ENCODE measurements at places on chromosomes 7 and 10.

DNA sequence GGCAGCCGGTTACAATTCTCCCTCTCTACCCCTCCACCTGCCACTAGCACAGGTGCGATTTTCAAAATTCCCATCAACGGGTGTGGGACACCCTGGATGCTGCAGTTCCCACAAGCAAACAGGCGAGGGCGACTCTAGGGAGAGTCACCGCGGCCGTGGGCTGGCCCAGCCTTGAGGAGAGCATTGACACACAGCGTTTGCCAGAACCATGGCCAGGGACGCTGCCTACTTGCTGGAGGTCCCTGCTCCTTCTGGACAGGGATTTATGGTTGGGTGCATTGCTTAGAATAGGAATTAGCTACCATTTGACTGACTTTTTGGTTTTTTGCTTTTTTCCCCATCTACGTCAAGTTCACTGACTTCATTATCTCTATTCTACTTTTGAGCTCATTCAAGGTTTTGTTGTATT, 19.0 kb upstream of the CLDN4 start:
- peak; percentile 56 for DNase-seq

DNA sequence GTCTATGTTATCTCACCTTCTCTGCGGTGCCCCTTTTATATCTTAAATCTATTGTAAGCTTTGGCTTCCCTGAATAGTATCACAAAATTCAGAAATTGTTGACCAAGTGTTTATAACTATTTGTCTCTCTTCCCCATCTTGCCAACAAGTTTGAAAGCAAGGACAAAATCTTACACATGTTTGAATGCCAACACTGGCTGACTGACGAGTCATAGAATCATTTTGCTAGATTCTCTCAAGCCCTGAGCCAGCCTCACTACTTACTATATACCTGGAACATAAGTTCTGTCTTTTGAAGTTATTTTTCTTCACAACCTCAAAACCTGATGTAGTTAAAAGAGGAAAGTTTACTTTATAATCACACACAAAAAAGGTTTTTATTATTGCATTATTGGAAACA, 700.7 kb downstream of the PHTF2 start:
- no peak for DNase-seq

DNA sequence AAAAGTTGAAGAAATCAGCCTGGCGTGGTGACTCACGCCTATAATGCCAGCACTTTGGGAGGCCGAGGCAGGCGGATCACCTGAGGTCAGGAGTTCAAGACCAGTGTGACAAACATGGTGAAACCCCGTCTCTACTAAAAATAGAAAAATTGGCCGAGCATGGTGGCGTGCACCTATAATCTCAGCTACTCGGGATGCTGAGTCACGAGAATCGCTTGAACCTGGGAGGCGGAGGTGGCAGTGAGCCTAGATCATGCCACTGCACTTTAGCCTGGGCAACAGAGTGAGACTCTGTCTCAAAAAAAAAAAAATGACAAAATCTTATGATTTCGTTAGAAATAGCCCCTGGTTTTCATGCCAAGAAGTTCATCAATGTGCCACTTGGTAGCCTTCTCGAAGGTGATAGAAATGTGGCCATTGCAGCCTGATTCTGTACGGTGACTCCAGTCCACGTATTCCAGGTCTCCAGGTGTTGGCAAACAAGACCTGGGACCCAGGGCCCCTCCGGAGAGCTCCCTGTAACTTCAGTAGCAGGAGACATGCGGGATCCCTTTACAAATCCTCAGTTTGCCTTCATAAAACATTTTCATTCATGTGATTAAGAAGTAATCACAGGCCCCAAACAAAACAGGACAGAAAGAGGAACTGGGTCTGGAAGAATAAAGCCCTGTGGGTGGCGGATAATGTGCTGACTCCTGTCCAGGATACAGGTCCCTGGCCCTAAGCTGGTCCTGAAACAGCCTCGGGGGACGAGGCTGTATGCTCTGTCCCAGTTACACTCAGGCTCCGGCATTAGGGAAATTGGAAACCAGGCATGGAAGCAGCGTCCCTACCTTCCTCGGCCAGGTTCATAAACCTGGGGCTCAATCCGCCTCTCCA, 207.3 kb upstream of the SH2B2 start:
- DNase-seq, result no peak

DNA sequence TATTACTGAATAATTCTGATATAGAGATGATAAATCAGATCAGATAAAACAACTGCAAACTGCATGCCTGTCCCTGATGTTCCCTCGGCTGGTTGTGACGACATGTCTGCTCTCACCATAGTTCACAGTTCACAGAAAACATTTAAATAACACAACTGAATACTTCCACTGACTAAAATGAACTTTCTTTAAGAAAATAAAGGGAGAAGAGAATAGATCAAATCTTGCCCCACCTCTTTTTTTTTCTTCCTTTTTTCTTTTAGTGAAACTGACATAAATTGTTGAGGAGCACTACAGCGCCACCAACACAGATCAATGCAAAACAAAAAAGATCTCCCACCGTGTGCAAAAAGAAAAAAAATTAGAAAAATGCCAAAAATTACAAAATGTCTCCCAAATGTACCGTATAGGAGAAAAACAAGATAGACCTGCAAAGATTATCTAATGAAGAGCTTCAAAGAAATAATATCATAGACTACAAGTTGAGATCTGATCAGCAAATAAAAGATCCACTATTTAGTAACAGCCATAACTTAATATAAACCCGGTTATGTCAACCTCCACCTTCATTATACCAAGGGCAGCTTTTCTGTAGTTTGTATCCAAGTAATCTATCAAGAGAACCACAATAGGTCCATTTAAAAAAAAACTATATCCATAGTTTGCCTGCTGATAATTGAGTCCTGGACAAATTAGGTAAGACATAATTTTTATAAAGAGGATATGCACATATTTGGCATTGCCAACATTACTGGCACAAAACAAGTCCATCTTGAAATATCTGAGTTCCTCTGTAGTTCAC, 30.7 kb upstream of the EPC1 start:
- DNase-seq, result no peak

- no peak for DNase-seq
Observed at GRCh38 chr7:104225451-104225850, 17.6 kb upstream of the ORC5 start.

DNA sequence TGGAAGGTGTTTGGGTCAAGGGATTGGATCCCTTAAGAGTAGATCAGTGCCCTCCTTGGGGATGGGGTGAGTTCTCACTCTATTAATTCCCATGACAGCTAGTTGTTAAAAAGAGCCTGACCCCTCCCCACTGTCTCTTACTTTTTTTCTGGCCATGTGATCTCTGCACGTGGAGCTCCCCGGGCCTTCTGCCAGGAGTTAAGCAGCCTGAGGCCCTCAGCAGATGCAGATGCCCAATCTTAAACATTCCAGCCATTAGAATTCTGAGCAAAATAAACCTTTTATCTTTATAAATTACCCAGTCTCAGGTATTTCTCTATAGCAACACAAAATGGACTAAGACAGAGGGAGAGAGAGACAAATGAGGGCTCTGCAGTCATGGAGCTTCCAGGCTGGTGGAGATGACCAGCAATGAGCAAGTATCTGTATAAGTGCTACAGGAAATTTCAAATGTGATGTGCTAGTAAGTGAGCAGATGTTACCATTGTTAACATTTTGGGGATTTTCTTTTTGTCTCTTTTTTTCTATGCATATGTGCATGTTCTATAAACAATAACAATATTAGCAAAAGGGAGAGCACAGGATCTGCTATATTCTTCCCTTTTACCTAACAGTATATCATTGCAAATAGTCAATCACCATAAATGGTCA, 26.7 kb downstream of the PLPP4 start:
- DNase-seq, result no peak

GRCh38 chr10:116259638-116260037, 13.4 kb downstream of the GFRA1 start:
- DNase-seq, result no peak

GRCh38 chr10:124906551-124907001, 35.3 kb upstream of the ZRANB1 start:
- no peak for DNase-seq

GRCh38 chr7:45977256-45977780, 56.2 kb upstream of the IGFBP3 start:
- no peak for DNase-seq

GRCh38 chr7:44922351-44922694, 37.0 kb upstream of the PURB start:
- no peak for DNase-seq

DNA sequence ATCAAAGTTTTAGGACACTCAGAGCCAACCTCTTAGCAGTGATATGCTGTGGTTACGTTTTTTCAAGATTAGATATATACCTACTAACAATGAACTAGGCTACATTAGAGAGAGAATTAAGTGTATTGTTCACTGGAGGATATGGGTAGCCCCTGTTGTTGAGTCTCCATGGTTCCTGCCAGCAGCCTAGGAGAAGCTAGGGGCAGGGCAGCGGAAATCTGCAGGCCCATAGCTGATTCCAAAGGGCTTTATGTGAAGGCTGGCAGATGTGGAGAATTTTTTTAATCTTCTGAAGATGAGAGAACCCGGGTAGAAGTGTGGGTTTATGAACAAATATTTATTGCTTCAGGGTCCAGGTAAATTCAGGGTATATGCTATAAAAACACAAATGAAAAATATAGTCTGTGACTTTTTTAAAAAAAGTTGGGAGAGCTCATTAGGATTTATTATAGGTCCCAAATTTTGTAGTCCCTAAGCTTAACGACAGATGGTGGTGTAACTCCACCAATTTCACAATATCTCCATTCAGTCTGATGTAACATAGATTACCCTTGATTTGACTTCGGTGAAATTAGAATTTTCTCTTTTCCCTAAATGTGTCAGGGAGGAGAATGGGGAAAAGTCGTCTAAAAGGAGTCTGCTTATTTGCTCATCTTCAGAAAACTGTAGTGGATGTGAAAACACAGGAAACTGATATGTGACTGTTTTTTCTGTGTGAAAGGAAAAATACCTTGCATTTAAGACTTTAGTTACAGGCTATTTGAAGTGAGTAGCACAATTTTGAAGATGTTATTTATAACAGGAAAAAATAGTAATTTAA, 163.0 kb upstream of the PPP1R3A start:
- DNase-seq, result no peak

DNA sequence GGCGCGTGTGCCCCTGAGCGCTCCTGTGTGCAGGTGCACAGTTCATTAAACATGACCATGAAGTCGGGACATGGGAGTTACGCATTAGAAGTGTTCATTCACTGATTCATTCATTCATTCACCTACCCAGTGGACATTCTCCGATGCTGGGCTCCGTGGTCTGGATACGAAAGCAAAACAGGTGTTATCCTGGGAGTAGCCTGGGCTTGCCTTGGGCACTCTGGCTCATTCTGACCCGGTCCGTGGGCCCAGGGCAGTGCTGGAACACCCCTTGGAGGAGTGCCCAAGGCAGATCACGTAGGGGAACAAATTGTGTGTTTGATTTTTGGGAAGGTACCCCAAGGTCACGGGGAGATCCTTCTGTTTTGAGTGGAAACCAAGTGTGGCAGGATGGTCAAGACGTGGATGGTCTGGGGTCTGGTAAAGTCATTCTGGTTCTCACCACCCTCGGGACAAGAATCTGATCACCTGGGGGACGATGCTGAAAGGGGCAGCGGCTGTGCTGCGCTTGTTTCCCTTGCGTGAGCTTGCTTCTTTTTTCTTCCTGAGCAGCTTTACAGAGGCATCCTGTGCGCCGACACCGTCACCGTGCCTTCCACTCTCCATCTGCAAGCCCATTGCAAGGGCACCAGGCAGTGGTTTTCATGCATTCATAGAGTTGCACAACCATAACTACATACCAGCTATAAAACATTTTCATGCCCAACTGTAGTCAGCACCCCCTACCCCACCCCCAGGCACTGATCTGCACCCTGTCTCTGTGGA, 10.1 kb downstream of the ELFN1 start:
- DNase-seq, result no peak

GRCh38 chr10:29668628-29669027, 33.9 kb upstream of the SVIL start:
- DNase-seq, result no peak

GRCh38 chr10:28906415-28906814, 229.1 kb downstream of the BAMBI start:
- no peak for DNase-seq

- DNase-seq, result no peak
Observed at GRCh38 chr10:59868696-59869593, 37.4 kb downstream of the CCDC6 start.

DNA sequence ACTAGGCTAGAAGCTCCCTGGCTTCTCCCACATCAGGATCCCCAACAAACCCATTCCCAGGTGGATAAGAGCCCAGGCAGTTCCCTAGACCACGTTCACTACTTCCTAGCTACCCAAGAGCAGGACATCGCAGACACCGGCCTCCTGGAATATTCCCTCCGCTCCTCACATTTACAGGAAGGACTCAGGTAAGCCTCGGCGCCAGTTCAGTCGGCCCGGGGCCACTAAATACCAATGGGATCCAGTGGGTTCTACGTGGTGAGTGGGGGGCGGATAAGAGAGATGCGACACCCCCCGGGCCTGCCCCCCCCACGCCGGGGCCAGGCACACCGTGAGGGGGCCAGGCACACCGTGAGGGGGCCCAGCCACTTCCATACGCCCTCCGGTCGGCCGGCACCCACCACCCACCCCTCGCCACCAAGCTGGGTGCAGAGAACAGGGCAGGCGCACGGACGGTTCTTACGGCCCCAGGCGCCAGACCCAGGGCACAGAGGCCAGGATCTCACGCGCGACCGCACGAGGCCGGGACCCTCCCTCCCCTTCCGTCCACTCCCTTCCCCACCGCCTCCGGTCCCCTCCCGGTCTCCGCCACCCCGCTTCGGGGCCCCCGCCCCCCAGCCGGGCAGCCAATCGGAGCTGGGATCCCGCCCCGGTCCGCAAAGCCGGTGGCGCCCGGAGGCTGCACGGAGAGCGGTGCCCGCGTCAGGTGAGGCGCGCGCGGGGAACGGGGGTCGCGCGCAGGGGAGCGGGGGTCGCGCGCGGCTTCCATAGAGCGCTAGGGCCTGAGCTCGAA, at the start of gene BLVRA:
BLVRA (plus strand) TSS at position 652 of the 793 bp plus-strand sequence. CDS start 12,479 bp downstream, outside the sequence.
- DNase-seq, result peak; percentile 80

GRCh38 chr7:140883378-140883777, 41.4 kb downstream of the BRAF start:
- no peak for DNase-seq

DNA sequence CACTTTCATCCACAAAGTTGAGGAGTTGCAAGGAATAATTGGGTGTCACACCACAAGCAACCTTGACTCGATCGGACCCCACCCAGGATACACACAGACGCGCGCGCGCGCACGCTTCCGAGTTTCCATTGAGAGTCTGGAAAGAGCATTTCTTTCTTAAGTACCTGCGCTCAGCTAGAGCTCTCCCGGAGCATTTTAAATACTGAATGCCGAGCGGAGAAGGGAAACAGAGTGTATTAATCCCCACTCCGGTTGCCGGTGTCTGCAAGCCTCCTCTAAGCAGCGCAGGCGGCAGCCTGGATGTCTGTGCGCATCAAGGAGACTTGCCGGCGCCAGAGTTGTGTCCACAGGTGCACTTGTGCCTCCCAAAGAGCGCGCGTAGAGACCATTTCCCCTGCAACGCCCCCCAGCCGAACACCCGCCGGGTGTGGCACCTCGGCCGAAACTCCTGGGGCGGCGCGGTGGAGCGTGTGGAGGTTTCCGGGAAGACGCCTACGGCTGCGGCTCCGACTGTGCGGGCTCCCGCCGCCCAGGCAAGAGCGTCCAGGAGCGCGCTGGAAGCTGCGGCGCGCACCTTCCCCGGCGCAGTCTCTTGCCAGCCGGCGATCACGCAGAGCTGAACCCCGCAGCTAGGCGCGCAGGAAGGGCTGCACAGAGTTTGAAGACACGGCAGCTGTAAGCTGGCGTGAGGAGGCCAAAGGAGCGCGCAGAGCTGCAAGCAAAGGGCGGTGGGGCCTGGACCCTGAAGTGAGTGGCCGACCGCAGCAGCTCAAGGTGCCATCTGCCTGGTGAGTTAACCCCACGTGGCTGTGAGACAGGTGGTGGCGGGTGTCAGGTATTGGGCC, 1.1 kb upstream of the FEZF1 start:
- no peak for DNase-seq

- DNase-seq, result no peak
Observed at GRCh38 chr7:63025815-63026214, 972.8 kb upstream of the ZNF722 start.
